ENCODE measurements at places on chromosomes 2 and 18.

DNA sequence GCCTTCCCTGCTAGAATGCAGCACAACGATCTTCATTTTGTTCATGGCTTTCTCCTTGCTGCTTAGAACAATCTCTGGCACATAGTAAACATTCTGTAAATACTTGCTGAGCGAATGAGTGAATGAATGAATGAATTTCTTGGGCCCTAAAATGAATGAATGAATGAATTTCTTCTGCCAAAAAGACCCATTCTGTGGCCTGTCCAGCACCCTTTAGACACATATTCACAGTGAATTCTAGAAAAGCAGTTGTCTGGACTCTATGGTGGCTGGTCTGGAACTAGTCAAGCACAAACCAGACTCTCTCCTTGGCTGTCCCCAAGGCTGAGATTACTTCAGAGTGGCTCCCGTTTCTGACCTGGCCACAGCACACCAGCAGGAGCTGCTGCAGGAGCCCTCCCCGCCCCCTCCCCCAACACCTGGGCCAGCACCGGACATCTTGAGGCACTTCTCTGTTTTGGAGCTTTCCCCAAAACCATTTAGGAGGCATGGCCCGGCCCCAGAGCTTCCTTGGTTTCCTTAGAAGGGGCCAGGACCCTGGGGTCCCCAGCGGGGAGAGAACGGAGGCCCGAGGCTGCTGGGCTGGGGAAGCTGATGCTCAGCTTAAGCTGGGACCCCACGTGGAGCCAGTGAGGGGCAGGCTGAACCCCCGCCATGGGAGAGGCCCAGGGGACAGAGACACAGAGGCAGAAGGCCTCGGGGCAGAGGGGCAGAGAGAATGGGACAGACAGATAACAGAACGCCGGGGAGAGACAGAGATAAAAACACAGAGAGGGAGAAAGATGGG is 159.0 kb downstream of the ZFP36L2 start:
- DNase-seq = no peak

DNA sequence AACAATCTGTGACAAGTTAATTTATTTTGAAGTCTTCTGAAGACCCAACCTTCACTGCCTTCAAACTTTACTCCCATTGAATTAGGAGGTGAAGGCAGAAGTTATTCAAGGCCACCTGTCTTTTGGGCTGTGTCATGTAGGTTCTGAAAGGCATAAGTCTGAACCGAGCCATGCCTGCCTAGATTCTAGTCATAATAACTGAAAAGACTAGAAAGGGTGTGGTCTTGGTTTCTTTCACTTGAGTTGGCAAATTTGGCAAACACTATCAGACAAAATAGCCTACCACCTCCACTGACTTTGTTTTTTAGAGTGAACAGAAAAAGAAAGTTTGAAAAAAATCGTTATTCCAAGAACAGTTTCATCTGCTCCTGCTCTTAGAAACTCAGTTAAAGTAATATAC is 38.4 kb downstream of the PPM1B start:
- no peak for DNase-seq

GRCh38 chr2:36336321-36336720 is 19.3 kb upstream of the CRIM1 start:
- no peak for DNase-seq

- no peak for DNase-seq
Measured at GRCh38 chr2:28710545-28710944, 41.1 kb upstream of the PPP1CB start.

DNA sequence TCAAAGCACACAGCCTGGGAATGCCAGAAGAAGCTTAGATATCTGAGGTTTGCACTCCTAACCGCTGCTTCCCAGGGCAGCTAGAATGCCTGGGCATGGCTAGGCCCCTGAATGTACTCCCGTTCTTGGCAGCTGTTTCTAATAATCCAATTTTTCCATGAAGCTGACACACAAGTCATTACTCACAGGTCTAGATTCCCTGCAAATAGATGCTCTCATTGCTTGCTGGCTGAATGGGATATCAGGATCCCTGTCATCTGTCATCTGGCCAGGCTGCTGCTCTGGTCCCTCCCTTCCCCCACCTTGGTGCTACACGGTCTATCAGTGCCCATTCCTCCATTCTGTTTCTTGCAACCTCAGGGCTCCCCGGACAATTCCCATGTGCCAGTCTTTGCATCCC is 40.7 kb upstream of the TEX51 start:
- no peak for DNase-seq

DNA sequence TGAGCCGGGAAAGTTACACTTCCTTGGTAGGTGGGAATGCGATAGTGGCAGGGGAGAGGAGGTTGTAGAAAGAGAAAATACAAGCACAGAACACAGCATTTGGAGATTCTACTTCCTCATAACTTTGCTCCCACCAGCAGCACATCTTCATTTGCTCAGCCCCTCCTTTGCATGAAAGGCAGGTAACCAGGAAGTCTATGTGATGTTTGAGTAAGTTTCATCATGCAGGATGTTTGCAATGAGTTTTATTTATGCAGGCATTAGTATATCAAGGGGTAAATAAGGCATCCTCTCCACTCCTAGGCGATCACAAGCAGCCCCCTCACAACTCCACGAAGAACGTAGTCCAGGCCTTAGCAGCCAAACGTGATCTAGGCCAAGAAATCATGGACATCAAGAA is 5.0 kb downstream of the RNF152 start:
- no peak for DNase-seq

DNA sequence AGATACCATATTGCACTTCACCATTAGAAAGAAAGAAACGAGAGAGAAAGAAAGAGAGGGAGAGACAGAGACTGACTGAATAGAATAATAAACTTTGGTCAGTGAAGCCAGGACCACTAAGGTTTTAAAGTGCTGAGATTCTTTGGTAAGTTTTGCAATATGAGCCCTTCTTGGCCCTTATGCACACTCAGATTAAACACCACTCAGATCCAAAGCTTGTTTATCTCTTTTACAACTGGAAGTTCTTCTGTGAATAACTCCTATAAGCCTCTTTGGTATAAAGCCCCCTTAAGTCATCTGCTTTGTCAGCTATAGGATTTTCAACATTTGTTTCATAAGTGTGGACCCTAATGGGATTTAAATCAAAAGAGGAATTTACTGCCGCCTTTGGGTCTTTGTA is 40.8 kb downstream of the PID1 start:
- DNase-seq = no peak

DNA sequence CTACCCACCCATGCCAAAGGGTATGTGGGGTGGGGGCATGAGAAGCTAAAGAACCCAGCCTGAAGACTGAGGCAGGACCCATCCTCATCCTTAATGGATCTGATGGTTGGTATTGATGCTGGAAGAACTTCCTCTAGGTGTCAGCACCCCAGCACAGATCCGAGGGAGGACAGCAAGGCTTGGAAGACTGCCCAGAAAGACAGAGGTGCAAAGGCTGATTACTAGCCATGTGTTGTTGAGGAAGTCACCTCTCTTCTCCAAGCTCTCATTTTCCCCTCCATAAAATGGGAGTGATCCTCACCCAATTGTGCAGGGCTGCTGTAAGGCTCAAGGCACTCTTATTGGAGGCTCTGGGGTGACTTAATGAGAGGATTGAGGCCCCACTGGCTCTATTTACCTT is 256.5 kb downstream of the CELF4 start:
- DNase-seq = no peak

DNA sequence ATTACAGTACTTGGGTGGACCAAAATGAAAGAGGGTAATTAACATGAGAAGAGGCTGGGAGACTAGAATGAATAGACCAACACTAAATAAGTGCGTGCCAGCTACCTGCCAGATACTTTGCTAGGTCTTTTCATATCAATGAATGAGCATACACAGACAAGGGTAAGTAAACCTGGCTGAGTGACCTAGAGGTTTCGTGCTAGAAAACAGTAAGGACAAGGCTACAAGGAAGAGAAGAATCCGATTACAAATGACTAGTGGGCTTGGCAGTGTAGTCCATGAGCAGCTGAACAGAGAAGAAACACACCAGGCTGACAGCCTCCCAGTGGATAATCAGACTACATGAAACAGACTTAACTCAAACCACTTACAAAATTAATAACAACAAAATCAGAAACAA is 64.6 kb downstream of the THADA start:
- DNase-seq = no peak

DNA sequence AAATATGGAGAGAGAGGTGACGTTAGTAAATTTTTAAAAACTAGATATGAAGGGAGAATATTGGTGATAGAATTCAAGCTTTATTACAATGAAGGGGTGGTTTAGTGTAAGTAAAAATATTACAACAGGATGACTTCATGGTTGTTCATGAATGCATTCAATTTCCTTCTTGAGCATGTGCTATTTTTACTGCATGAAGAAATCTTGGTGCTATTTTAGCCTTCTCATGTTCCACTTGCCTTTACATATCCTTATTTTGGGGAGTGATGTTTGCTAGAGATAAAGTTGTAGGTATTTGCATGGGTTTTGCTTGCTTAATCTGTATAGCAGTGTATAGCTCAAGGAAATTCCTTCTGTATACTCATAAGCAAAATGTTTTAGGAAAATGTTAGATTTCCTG is 195.0 kb upstream of the MMADHC start:
- no peak for DNase-seq

DNA sequence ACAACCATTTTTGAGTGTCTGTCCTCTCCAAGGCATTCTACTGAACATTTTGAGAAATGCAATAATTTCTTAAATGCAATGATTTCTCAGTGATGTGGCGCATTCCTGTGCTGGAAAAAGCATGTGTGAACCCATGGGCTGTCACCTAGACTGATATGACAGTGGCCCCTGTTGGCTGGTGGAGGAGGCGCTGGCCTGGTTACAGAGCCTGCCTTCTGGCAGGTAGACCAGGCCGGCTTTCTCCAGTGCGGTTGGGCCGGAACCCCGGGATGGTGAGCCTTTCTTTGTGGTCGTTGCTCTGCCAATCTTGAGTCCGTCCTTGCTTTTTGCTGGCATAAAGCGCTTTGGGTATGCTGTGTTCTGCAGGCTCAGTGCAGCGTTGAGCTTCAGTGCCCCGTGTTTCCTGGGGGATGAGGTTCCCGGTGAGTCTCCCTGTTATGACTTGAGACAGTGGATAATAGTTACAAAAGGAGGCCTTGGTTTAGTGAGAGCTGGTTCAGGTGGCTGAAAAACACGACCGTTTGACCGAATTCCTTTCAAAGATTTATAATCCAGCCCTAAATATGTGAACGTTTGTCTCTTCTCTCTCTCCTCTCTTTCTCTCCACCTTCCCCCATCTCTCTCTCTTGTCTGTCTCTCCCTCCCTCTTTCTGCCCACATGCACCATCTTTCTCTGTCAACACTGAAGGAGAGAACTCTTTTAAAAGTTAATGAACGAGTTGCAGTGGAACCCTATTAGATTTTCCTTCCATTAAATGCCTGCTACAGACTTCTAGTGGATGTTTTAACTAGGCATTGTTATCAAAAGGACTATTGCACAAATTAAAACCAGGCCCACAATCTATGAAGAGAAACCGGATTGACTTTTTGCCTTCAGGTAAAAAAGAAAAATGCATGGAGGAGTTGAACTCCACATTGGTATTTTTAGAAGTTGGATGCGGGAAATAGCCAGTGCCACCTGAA is 34.0 kb downstream of the TSHZ1 start:
- DNase-seq = peak; percentile 12

DNA sequence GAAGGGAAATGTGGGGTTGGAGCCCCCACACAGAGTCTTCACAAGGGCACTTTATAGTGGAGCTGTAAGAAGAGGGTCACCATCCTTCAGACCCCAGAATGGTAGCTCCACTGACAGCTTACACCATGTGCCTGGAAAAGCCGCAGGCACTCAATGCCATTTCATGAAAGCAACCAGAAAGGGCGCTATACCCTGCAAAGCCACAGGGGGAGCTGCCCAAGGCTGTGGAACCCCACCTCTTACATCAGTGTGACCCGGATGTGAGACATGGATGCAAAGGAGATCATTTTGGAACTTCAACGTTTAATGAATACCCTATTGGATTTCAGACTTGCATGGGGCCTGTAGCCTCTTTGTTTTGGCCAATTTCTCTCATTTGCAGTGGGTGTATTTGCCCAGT is 694.7 kb downstream of the CBLN2 start:
- DNase-seq = no peak

GRCh38 chr2:238727585-238728329 is 120.1 kb upstream of the TWIST2 start:
- no peak for DNase-seq

- no peak for DNase-seq
Measured at GRCh38 chr2:2524348-2524941, 193.4 kb upstream of the MYT1L start.

DNA sequence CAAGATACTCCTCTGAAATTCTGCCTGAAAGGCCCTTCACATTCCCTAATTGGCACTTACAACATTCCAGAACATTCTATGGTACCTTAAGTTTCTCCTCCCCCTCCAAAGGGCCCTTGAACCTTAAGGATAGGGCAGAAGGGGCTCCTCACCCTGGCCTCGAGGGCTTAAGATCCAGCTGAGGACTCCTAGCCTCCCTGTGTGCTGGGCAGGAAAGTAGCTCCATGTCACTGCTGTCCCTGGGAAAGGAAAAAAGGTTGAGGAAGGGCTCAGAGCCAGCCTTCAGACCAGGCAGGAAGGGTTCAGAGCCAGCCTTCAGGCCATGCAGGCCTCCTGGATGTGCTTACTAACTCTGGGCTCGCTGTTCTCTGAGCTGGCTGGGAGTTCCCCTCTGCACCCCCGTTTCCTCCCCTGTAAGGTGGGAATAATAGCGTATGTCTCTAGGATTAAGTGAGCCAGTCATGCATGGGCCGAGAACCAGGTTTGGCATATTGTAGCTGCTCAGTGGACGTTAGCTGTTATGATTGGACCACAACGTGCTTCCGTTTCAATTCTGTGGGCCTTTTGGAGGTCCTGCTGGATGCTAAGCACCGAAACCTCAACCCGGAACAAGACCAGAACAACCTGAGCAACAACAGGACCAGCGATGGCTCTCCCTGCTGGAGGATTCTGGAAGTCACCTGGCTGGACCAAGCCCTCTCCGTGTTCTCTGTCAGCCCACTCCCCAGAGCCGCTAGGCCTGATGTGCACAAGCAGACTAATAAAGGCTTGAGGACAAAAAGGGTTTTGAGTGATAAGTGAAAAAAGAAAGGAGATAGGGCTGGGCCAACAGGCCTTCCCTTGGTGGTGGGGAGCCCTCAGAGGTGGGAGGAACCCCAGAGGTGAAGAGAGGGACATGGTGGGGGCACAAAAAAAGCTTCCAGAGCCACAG is 1.0 kb upstream of the B3GNT7 start:
- no peak for DNase-seq

DNA sequence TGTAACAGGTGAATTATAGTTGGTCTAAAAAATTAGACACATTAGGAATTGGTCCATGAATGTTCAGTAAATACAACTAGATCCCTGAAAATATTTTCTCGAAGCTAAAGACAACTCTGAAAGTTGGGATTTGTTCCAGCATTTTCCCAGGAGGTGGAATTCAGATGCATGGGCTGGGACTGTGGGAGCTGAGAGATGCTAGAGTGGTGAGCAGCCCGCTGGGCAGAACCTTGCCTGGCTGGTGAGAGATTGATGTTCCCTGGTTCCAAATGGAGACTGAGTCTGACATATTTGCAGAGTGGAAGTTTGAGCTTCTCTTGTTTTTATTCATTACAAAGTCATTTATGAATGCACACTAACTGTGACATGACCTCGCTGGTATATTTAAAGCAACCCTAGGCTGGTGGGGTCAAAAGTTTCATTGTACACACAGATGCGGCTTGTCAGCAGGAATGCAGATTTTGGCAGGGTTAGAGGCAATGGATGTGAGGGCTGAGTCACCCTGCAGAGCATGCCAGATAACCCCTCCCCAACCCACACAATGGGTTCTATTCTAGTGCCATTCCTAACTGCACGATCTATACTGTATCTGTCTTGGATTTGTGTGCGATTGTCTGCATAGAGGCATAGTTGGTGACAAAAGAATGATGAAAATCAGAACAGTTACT is 23.5 kb upstream of the TMEM178A start:
- DNase-seq = peak; percentile 85
